ENCODE measurements at places on chromosomes 1 and 21. TPM values are rescaled to one million over a fixed set of nuclear protein-coding genes. Genes with fewer than 3 reads are reported as not detected.

MPZ gene
- 2.1 TPM for total RNA-seq

EPHA8 gene
- not detected for total RNA-seq

S100A14 gene
- 1.4 TPM for total RNA-seq

GCSAML gene
- not detected for total RNA-seq

SGIP1 gene
- total RNA-seq: 6.3 TPM

CFAP45 gene
- 0.65 TPM for total RNA-seq

CRNN gene
- total RNA-seq: not detected

NOC2L gene
- 96.8 TPM for total RNA-seq

HRNR gene
- total RNA-seq: not detected

OR6K3 gene
- total RNA-seq: not detected

TPR gene
- 38.5 TPM for total RNA-seq

MROH9 gene
- not detected for total RNA-seq

C8B gene
- not detected for total RNA-seq

SLC9C2 gene
- total RNA-seq: not detected

DHRS3 gene
- total RNA-seq: 46.6 TPM

KRTAP13-2 gene
- total RNA-seq: not detected

TNFRSF4 gene
- 2.3 TPM for total RNA-seq

BSND gene
- total RNA-seq: not detected

WNT2B gene
- 0.39 TPM for total RNA-seq

ADAM30 gene
- 0.16 TPM for total RNA-seq

PRRC2C gene
- 66.7 TPM for total RNA-seq

WNT3A gene
- not detected for total RNA-seq

ANGEL2 gene
- 62.1 TPM for total RNA-seq

RORC gene
- not detected for total RNA-seq

GFI1 gene
- total RNA-seq: 0.52 TPM

PTPRC gene
- total RNA-seq: not detected

MACO1 gene
- total RNA-seq: 16.9 TPM

CFHR4 gene
- total RNA-seq: not detected

CFAP107 gene
- not detected for total RNA-seq

COG2 gene
- total RNA-seq: 23.3 TPM

ST6GALNAC5 gene
- total RNA-seq: 5.3 TPM

UBE2U gene
- not detected for total RNA-seq

ASPM gene
- total RNA-seq: 21.7 TPM

ANKRD45 gene
- 0.52 TPM for total RNA-seq

LEFTY2 gene
- total RNA-seq: not detected

OR2T29 gene
- total RNA-seq: not detected

KCNE2 gene
- total RNA-seq: not detected

FLG2 gene
- not detected for total RNA-seq

All from epithelial cell of alveolus of lung (primary cell).